GDM1 (cell line): ENCODE measurements at places on chromosomes 3 and 15.

DNA sequence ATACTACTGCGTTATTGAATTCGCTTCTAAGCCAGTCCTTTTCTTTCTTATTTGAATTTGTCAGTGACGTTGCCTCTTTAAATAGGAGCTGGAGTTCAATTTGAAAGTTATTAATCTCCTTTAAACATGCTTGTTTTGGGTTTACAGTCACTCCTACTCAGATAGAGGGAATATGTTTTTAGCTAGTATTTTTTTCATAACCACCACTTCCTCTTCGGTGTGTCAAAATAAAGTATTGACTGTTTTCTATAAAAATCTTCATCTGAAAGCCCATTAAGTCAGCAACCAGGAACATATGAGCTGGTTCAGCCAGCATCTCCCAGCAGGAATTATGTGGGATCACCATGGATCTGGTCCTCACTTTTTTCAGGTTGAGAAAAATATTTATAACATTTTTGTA is 772.9 kb downstream of the DIPK2A start:
- DNase-seq = no peak

GRCh38 chr3:101642441-101642840 is 34.5 kb downstream of the ZBTB11 start:
- no peak for DNase-seq

DNA sequence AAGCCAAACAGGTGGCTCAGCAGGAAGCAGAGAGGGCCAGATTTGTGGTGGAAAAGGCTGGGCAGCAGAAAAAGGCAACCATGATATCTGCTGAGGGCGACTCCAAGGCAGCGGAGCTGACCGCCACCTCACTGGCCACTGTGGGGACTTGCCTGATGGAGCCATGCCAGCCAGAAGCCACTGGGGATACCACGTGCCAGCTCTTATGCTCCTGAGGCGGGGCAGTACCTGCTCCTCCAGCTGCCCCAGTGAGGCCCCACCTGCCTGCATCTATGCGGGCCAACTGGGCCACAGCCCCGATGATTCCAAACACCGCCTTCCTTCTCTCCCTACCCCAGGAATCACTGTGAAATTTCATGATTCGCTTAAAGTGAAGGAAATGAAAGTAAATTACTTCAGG is 22.9 kb upstream of the ARIH1 start:
- no peak for DNase-seq

DNA sequence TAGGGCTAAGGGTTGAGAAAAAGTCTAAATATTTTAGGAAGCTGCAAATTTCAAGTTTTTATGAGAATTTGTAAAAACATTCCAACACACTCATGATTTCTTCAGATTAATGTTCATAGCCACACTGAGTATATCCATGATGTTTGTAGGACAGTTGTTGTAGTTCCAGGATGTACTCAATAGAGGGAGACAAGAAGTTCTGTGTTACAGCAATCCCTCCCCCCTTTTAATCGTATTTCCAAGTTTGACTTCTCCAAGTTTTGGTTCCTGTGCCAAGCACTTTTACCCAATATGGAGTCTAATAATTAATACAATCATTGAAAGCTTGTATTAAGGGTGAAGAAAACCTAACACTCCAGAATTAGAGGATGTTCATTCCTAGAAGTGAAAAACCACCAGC is 143.4 kb downstream of the FEZF2 start:
- no peak for DNase-seq

- DNase-seq = no peak
These were observed 217.4 kb downstream of the ADAMTS17 start for GRCh38 chr15:100124361-100124760.

DNA sequence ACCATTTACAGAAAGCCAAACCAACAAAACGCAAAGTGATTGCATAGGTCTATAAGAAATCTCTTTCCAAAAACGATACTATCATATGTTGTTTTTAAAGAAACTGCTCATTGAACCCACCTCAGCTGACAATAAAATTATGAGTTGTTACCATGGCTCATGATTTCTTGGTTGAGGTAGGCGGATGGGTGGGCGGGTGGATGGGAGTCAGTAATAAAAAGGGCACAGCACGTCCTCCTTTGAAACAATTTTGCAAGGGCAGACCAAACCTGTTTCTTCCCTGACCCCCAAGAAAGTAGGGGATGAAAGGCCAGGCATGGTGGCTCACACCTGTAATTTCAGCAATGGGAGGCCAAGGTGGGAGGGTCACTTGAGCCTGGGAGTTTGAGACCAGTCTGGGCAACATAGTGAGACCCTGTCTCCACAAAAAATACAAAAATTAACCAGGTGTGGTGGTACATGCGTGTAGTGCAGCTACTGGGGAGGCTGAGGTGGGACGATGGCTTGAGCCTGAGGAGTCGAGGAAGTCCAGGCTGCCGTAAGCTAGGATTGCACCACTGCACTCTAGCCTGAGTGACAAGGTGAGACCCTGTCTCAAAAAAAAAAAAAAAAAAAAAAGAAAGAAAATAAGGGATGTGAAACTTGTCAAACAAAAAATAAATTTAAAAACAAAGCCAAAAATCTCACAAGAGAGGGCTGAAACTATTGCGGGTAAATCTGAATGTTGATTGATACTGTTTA is 2.1 kb downstream of the ABHD10 start:
- DNase-seq = no peak

DNA sequence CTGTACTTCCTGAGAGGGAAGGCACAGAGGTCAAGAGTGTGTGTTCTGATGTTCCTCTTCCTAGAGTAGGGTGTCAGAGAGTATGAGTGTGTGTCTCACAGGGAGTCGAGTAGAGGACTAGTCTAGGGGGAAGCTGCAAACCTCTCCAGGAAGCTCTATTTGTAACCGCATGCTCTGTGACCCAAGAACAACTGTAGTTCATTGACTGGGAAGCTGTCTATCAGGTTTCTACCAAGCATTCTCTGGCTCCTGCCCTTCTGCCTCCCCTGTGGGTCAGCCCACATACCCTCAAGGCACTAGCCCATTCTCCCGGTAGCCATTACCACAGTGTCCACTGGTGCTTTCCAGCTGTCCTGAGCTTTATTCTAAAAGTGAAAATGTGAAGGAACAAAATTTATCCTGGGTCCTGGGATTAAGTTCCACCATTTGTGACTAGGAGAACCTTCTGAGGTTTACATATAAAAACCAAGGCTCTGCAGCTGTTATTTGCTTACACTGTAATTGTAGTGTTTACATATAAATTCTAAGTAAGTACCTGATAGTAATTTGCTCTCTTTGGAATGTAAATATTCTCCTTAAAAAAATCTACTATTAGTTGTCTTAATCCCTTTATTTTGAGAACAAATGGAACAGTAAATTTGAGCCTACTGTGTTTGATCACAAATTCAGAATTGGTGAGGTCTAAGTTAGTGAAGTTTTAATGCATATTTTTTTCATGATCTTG is 40.7 kb downstream of the MYRIP start:
- DNase-seq = peak; percentile 32

DNA sequence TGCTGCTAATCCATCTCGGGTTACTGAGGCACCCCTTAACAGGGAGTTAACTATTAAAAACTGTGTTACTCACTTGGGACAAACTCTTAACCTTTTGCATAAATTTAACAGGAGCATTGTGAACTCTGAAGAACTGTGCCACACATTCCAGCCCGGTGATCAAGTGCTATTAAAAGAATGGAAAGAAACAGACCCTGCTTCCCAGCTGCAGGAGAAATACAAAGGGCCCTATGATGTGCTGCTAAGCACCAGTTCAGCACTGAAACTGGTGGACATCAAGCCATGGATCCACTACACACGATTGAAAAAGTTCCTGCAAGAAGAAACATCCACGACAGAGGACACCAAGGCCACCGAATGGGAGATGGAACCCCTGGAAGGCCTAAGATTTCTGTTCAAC is 114.7 kb upstream of the PLCL2 start:
- no peak for DNase-seq

DNA sequence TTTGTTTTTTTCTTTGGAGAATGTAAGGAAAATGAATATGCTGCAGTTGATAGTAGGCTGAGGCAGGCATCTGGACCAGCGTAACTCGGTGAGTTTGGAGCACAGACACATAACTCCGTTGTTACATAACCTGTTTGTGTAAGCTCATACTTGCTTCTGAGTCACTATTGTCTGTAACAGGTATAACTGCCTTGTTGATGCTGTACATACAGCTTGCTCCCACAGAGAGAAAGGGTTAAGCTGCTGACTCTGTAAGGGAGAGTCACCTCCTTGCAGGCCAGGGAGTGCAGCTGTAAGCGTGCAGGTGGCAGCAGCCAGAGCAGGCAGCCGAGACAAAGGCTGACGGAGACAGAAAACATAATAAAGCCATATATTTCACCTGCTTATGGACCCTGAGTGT is 20.4 kb downstream of the RETNLB start:
- DNase-seq = no peak

DNA sequence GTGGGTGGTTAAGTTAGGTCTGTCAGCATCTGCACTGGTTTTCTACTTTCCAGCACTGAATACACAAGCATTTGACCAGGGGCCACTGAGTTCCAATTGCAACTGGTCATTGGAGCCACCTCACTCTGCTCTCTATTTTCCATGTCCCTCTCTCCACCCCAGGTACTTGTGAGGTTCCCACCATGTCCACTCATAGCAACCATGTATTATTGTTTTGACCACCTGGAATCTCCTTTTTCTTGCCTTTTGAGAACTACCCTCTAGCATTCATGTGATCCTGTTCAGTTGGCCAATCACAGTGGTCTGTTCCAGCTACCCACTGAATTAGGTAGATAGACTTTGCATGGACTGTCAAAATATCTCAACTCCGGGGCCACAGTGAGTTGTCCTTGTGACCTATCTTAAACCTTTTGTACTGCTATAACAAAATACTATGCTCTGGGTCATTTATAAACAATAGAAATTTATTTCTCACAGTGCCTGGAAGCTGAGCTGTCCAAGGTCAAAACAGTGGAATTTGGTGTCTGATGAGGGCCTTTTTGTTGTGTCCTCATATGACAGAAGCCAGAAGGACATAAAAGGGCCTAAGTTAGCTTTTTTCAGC is 20.2 kb upstream of the TM4SF18 start:
- no peak for DNase-seq
